ENCODE measurements at places on chromosomes 1 and 21. TPM values are rescaled to one million over a fixed set of nuclear protein-coding genes. Genes with fewer than 3 reads are reported as not detected.

Gene TFAP2E
- 1.1 TPM for polyA plus RNA-seq

Gene FAM151A
- not detected for polyA plus RNA-seq

Gene FMO1
- 3.8 TPM for polyA plus RNA-seq

Gene PITHD1
- polyA plus RNA-seq: 43.4 TPM

Gene GJA5
- 10.6 TPM for polyA plus RNA-seq

Gene OR2L13
- 0.13 TPM for polyA plus RNA-seq

Gene HAO2
- polyA plus RNA-seq: not detected

Gene CLDN17
- polyA plus RNA-seq: not detected

Gene KIF14
- polyA plus RNA-seq: 0.23 TPM

Gene TLR5
- 9.9 TPM for polyA plus RNA-seq

Gene MIA3
- polyA plus RNA-seq: 50.9 TPM

Gene SPATA21
- polyA plus RNA-seq: not detected

Gene KRTAP11-1
- polyA plus RNA-seq: not detected

Gene CD1D
- polyA plus RNA-seq: 0.69 TPM

Gene SDC3
- polyA plus RNA-seq: 17.1 TPM

Gene PRELP
- 163 TPM for polyA plus RNA-seq

Gene EDARADD
- 1.1 TPM for polyA plus RNA-seq

Gene GBP6
- polyA plus RNA-seq: 0.18 TPM

Gene HEYL
- 9.0 TPM for polyA plus RNA-seq

Gene ANKRD13C
- 11.8 TPM for polyA plus RNA-seq

Gene SSBP3
- 156 TPM for polyA plus RNA-seq

Gene HSD17B7
- polyA plus RNA-seq: 11.3 TPM

Gene ADORA1
- polyA plus RNA-seq: 0.27 TPM

All from ovary (tissue), 10 donors.